ENCODE measurements at places on chromosomes 2 and 18.

DNA sequence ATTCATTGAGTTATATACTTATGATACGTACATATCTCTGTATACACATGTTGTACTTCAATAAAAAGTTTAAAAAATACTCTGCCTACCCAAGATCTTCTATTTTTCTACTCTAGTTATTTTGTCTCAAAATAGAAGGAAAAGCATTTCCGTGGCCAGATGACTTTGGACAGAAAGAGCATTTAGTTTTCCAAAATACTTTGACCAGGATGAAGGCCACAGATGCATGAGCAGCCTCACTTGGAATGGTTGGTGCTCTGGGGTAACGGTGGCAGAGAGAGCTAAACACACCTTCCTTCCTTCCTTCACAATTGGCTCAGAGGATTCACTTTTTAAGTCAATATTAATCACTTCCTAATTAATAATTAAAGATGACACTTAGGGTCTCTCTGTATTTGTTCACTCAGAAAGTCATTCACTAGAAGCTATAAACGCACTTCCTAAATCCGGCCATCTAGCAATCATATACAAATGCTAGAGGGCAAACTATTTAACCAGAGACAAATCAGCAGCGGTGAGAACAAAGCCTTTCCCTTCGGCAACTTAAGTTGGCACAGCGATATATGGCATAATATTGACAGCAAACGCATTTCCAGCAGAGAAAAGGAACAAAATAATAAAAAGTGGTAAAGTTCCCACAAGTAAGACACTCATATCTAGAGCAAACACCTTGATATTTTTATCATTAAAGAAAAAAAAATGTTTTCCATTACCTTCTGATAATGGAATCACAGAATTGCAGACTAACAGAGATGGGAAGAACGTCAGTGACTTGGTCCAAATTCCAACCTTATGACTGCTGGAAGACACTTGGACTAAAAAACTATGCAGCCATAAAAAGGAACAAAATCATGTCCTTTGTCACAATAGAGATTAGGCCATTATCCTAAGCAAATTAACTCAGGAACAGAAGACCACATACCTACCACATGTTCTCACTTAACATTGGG is 55.9 kb upstream of the NARS1 start:
- DNase-seq = no peak

DNA sequence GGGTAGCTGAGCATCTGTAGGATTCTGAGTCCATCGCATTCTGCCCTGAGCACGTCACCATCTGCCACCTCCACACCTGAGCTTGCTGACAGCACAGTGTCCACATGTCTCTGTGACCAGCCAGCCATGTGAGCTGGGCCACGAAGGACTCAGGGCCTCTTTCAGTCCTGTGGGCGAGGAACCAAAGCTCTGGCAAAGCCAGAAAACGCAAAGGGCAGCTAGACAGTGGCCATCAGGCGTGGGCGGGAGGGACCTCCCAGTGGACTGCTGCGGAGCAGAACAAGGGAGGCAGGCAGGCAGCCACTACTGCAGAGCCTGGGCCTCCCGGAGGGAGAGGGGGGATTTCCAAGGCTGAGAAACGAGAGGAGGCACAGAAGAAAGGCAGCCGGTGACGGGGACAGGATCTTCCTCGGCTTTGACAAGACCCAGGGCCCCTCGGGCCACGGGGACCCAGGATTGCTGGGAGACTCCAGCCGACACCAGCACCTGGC is 274.6 kb upstream of the SALL3 start:
- DNase-seq = no peak

GRCh38 chr2:39469807-39470206 is 32.7 kb upstream of the MAP4K3 start:
- no peak for DNase-seq

GRCh38 chr2:179669196-179669595 is 192.2 kb downstream of the ZNF385B start:
- no peak for DNase-seq

DNA sequence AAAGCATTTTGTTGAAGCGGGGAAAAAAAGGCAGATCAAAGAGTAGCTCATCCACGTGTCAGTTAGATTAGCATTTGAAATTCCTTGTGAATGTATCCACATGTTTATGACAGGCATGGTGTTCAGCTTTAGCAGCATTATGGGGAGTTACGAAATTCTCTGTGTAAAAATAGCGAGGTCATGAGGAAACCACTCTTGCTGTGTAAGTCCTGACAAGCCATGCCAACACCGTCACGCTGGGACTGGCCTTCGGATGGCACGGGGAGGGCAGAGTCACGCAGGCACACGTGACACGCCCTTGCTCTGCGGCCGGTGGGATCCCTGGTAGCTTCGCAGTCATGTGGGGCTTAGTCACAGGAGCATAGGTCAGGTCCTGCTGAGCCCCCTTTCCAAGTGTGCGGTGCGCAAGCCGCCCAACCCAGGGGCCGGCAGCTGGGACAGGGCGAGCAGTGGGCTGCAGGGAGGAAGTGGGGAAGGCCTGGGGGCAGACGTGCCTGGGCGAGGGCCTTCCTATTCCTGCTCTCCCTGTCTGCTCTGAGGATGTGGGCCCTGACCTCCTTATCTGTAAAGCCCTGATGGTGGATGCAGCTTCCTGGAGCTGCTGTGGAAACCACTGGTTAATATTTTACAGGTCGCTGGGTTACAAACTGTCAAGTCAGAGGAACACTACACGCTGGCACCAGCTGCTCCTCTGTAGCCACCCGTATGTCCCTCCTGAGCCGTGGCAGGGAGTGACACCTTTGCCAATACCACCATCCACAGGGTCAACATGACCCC is 18.0 kb downstream of the MBP start:
- no peak for DNase-seq

GRCh38 chr2:238702276-238703052 is 145.4 kb upstream of the TWIST2 start:
- DNase-seq = no peak

Measured in activated CD4-positive, alpha-beta T cell treated with anti-CD3 and anti-CD28 coated beads, Interleukin-2, amount 50 U/mL, for 1 hour (primary cell).